ENCODE measurements at places on chromosomes 13 and 19.

DNA sequence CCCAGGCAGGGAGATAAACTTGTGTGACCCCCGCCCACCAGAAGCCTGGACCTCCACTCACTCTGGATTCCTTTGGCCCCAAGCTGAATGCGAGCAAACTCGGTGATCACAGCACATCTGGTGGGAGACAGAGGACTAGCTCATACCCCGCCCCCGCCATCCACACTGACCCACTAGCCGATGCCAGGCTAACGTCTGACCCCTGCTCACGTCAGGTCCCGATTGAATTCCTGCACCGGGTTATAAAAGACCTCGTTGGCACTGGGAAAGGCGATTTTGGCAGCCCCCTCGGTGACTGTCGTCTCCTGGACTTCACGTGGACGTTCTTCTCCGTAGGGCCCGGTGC lies 631 bp downstream of the TRMT1 start:
- no peak for DNase-seq

DNA sequence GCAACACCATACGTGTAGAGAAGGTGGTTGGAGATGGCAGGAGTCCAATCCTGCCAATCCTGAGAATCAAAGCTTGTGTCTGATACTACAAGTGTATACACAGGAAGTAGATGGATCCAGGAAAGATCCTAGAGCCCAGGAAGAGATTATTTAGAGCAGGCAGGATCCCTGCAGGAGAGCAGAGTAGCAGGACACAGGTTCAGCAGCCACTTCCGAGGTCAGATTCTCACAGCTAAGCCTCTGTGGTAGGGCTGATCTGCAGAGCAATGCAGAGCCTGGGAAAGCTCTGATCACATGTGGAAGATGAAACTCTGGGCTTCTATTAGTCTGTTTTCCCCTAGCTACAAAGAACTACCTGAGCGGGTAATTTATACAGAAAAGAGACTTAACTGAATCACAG lies 28.5 kb upstream of the ZNF331 start:
- no peak for DNase-seq

- DNase-seq: peak; percentile 45
These were observed 93.9 kb downstream of the GADD45B start for GRCh38 chr19:2569596-2570465.

DNA sequence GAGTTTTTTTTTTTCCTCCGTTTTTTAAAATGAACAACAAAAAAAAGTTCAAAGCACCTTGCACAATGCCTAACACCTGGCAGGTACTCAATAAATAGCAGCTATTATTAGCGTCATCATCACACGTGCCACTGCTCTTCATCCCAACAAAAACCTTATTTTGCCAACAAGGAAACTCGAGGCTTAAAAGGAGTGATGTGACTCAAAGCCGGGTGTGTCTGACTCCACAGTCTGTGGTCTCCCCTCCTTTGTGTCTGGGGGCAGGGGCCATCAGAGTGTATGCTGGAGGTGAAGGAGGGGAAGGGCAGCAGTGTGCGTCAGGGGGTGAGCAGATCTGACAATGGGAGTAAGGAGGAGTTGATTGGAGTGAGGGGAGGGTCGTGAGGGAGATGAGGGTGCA lies 34.1 kb upstream of the POU2F2 start:
- no peak for DNase-seq

- no peak for DNase-seq
These were observed 111.1 kb downstream of the STARD13 start for GRCh38 chr13:33174491-33174890.

DNA sequence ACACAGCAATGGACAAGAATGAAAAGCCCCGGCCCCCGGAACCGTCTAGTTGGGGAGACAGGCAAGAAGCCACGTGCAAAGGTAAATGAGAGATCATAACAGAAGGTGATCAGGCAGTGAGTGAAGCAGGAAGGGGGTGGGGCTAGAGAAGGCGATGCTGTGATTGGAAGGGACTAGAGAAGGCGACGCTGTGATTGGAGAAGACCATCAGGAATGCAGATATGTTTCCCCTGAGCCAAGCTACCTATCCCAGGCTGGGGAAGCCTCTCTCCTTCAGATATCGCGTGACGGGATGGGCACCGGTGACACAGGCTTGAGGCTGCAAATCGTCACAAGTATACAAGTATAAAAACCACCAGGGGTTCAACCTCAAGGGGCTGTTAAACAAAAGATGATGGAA lies 21.8 kb downstream of the DCAF15 start:
- no peak for DNase-seq

DNA sequence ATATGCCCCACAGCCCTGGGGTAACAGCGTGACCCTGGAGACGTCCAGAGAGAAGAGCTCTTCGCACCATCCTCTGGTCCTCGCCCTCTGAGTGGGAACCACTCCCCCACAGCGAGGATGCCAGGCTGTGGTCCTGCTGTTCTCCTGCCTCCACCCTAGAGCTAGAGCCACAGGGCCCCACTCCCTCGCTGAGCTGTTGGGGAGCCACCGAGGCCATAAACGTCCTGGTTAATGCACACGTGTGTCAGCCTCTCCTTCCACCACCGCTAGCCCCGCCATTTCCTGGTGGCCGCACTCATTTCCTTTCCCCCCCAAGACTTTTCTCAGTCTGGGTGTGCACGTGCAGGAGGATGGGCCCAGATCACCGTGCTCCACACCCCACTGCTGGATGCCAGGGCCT lies 11.5 kb downstream of the CEACAM16 start:
- peak; percentile 56 for DNase-seq

DNA sequence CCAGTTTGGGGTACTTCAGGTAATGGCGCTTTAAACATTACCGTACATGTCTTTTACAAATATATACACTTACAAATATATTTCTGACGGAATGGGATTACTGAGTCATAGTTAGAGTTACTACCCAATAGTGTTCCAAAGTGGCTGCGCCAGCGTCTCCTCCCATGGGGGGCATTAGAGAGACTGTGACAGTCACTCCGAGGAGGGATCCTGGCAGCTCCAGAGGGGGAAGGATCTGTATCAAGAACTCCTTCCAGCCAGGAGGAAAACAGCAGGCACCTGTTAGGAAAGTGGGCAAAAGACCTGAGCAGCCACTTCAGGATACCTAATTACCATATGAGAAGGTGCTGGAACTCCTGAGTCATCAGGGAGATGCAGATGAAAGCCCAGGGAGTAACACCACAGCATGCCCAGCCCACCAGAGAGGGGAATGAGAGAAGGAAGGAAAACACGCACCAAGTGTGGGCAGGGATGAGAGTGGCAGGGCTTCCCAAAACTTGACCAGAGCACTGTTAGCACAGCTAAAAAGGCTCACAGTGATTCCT lies 52.9 kb downstream of the SLC7A9 start:
- DNase-seq: no peak

DNA sequence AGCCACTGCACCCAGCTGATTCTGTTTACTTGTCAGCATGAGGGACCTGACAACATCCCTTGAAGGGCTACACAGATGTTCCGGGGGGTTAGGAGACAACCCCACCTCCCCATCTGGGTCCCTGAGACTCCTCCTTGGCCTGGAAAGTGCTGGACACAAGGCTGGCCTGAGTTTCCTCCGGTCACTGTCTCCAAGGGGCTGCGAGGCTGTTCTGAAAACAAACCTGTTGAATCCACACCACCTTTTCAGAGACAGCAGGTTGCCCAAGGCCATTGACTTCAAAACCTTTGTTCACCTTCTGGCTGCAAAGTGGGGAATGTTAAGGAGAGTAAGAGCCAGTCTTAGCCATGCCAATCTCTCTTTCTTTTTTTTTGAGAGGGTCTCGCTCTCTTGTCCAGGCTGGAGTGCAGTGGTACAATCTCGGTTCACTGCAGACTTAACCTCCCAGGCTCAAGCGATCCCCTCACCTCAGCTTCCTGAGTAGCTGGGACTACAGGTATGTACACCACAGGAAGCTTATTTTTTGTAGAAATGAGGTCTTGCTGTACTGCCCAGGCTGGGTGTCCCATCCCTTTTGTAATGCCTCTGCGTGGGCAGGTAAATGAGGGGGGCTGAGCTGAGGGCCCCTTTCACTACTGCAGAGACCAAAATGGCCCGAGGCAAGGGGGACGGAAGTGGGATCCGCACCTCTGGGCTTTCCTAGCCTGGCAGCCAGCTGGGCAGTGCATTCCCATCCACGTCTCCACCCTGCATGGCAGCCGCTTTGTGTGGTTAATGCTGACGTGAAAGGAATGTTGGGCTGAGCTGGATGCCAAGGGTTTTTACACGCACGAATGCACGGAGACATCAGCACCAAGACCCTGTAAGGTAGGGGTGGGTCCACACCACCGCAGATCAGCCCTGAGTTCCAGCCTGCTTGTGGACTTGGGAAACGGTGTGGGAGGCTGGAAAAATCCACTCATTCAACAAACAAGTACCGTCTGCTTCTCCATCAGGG lies 1.9 kb upstream of the ZNF628 start:
- no peak for DNase-seq

DNA sequence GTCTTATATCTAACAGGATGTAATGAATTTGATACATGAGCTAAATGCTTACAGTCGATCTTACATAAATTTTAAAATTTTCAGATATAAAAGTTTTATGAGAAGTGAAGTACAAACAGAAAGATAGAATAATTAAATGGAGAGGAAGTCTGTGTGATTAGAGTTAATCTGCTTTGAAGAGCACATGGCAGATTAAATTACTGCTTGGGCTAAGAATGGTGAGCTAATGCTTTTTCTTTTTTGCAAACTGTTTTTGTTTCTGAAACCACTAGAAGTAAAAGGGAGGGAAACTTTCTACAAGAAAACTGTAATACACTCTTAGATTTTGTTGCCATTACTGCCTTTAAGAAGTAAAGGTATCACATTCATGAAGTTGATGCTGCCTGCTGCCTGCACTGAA lies 96.3 kb upstream of the SPRY2 start:
- no peak for DNase-seq

DNA sequence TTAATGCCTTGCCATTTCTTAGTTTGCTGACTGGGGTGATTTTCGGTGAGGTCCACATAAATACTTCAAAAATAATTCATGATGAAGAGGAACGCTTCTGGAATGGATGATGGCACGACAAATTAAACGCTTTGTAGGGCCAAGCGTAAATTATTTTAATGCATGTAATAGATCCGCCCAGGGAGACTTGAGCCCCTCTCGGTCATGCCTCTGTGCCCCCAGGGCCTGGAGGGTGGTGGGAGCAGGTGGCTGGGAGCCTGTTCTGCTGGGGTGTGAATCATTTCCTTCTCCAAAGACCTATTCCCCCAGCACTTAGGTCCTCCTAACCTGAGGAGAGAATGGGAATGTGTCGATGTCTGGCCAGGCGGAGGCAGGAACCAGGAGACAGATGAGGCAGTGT lies 350.6 kb downstream of the ZNF536 start:
- no peak for DNase-seq

DNA sequence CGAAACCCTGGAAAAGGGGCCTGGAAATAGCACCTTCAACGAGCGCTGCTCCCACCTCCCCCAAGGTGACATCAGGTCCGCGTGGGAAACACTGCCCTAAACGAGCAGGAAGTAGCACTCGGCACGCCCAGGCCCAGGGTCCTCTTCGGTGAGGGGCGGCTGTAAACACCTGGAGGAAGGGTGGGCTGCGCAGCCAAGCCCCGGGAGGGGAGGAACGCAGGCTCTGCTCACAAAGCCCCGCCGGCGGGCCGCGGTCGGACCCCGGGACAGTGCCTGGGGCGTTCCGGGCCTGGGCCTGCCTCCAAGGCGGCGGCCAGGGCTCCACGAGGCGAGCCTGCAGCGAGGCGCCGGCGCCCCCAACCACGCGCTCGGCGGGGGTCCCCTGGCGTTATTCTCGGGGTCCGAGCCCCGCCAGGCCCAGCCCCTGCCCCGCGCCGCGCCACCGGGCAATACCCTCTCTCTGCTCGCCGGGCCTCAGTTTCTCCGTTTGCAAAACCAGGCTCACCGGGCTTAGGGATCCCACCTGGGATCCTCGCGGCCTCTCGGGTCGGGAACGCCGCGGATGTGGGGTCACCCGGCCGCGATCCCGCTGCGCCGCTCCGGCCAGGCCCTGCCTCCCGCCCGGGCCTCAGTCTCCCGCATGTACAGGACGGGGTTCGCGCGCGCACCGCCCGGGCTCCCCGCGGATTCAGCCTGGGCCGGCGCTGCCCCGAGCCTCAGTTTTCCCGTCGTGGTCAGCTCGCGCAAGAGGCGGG lies 630 bp downstream of the RNF126 start:
- DNase-seq: peak; percentile 80

- no peak for DNase-seq
These were observed 567 bp downstream of the ALKBH6 start for GRCh38 chr19:36013280-36014011.

GRCh38 chr13:29436291-29436690 lies 159.2 kb downstream of the SLC7A1 start:
- DNase-seq: no peak

DNA sequence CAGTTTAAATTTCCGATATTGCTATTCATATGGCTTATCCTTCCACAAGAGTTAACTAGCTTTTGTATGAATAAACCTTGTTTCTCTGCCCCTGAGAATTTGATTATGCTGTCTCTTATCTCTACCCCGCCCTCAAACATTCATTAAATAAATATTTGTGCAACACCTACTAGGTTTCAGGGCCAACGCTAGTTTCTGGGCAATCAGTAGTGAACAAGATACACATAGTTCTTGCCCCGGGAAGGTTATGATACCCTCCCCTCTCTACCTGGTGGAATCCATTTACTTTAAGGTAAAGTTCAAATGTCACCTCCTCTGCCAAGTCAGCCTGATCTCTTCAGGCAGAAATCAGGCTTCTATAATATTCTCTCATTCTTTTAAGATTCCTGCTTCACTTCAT lies 16.6 kb upstream of the USP12 start:
- no peak for DNase-seq

DNA sequence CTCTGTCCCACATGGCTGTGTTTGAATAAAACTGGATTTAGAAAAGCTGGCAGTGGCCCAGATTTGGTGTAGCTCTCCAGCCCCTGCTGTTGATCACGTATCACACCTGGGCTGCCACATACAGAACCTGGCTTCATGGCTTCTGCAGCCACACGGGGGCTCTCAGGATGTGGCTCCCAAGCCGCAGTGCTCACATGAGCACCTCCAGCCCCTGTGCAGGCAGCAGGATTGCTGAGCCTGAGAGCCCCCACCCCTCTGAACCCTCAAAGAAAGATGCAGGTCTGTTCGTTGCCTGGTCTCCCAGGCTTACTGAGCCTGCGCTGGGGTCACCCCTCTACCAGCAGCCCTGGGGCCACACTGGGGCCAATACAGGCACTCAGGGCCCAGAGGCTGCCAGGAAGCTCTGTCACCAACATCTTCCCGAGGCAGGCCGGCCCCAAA lies 2.7 kb downstream of the PLEKHF1 start:
- no peak for DNase-seq

- no peak for DNase-seq
These were observed 39.4 kb upstream of the FARP1 start for GRCh38 chr13:98103531-98103930.

GRCh38 chr19:49442354-49442753 lies 1.0 kb upstream of the SLC17A7 start:
- DNase-seq: no peak

DNA sequence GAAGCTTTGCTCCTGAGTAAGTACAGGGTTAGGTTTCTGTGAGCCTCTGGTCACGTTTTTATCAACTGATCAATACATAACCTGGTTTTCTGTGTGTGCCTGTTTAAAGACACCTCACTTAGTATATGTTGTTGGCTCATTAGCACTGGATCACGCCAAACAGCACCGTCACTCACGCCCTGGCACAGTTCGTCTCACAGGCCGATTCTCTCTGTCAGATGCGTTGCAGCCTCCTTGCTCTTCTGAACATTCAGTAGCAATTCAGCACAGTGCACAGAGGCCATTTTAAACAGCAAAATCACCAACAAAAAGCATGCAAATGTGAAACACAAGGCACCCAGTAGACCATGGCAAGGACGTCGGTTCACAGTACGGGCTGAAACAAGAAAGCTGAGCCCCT lies 288.5 kb downstream of the IRS2 start:
- no peak for DNase-seq

- no peak for DNase-seq
These were observed 221.7 kb downstream of the RFC3 start for GRCh38 chr13:34039678-34040077.

- DNase-seq: no peak
These were observed 16.9 kb downstream of the CBY2 start for GRCh38 chr13:45718992-45719391.
